Stimulated activated CD8-positive, alpha-beta memory T cell treated with anti-CD3 and anti-CD28 coated beads, Interleukin-15, amount 100 ng/mL, for 4 hours (primary cell): ENCODE measurements at places on chromosomes 4 and X.

GRCh38 chr4:189162073-189162789 is 778.4 kb upstream of the FRG1 start:
- no peak for DNase-seq

GRCh38 chrX:49286581-49286980 is 16.9 kb upstream of the GAGE10 start:
- no peak for DNase-seq

GRCh38 chr4:165743422-165743821 is 129.6 kb upstream of the TLL1 start:
- DNase-seq, result no peak

- DNase-seq, result no peak
Measured at GRCh38 chr4:13349096-13349495, 135.0 kb downstream of the RAB28 start.

- no peak for DNase-seq
Measured at GRCh38 chr4:177902386-177902785, 460.1 kb upstream of the AGA start.

- DNase-seq, result no peak
Measured at GRCh38 chr4:112296949-112297880, at the start of gene ALPK1. Gene ALPK1, plus strand, starts transcription at chr4:112297369.

DNA sequence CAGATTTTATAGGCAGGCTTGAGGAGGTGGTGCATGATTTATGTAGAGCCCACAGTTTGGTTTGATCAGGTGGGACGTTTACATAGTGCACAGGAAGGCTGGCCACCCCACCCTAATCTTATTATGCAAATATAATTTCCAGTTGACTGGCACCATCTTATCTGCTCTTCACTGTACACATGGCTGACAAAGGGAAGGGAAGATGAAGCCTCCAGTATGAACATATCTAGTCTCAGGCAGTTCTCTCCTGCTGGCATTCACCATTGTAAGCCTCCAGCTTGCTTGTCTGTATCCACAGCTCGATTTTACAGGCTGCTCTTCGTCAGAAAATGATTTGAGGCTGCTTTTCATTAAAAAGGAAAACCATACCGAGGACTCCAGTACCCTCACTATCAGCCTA is 278.3 kb downstream of the TECRL start:
- DNase-seq, result no peak

DNA sequence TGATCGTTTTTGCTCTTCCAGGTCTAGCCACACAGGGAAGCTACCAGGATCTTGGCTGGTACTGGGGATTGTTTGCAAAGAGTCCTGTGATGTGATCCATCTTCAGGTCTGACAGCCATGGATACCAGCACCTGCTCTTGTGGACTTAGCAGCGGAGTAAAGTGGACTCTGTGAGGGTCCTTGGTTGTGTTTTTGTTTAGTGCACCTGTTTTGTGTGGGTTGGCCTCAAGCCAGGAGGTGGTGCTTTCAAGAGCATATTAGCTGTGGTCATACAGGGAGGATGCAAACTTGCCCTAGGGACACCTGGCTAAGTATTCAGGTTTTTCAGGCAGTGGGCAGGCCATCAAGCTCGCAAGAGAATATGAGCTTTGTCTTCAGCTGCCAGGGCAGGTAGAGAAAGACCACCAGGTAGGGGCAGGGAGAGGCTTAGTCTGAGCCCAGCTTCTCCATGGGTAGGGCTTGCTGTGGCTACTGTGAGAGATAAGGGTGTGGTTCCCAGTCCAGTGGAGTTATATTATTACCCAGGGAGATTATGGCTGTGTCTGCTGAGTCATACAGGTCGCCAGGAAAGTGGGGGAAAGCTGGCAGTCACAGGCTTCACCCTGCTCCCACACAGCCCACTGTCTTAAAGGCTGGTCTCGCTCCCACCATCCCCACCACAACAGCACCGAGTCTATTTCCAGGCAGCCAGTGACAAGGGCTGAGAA is 293.7 kb downstream of the PCDH18 start:
- DNase-seq, result no peak

DNA sequence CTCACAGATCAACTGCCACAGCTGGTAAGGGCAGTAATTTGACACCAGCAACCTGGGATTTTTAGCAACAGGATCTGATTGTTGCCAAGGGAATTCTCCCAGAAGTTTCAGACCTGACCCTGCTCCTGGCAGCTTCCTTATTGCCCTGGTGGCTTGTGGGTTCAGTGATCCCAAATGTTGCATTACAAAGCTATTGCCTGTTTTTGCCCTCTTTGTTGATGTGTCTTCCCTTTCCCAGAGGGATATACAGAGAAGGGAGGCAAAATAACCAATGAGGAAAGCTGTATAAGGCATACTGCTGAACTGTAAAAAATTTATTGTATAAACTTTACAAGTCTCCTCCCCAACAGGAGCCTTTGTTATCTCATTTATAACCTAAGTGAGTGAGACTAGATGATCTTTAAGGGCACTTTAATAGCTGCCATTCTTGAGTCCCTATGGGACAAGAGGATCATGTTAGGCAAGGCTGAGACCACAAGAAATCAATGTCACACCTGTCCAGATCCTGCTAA is 22.2 kb downstream of the VSIG4 start:
- no peak for DNase-seq

DNA sequence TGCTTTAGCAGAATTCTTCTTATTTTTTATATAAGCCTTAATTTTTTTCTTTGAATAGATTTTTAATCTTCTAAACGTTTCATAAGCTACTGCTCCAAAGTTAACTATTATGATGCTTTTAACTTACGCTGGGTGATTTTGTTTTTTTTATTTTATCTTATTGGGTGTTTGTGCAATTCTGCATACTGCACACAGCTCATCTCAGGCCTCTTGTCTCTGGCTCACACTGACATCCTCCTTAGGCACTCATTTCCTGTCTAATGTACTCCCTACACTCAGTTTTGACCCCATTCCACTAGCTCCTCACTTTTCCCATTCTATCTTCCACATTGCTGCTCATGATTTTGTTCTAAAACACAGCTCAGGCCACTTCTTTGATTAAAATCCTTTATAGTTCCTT is 111.9 kb upstream of the MAP9 start:
- DNase-seq, result no peak

DNA sequence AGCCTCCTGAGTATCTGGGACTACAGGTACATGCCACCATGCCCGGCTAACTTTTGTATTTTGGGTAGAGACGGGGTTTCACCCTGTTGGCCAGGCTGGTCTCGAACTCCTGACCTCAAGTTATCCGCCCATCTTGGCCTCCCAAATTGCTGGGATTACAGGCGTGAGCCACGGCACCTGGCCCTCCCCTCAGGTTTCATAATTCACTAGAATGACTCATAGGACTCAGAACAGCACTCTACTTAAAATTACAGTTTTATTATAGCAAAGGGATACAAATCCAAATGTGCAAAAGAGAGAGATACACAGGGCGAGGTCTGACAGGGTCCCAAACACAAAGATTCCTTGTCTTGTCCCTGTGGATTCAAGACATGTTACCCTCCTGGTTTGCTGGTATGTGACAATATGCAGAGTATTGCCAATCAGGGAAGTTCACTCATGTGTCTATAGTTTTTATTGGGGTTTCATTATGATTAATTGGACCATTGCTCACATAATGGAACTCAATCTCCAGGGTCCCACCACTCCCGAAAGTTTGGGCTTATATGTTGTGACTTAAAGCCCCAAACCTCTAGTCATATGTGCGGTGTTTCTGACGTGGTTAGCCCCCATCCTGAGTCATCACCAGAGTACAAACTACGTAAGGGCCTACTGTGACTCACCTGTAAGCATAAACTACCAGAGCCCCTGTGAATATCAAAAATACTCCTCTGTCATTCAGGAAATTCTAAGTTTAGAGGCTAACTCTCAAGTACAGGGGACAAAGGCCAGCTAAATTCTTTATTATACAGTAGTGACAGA is 5.2 kb downstream of the YIPF6 start:
- DNase-seq, result peak; percentile 21

DNA sequence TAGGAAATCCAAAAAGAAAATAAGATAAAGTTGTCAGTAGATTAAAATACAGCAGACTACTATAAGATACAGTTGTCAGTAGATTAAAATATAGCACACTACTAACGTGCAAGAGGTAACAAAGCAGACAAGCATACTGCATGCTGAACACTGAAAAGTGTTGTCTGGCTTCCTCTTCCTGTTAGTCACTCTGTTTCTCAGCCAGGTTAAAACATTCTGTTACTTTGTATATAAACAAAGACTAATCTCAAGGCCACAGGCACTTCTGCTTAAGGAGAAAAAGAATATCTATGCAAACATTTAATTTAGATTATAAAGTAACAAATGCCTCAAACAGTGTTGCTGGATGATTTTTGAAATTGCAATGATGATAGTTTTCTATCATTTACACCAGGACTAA is 41.0 kb upstream of the SCD5 start:
- DNase-seq, result no peak

- no peak for DNase-seq
Measured at GRCh38 chr4:43587758-43588157, 695.2 kb downstream of the GRXCR1 start.

- no peak for DNase-seq
Measured at GRCh38 chr4:139154952-139155557, 22.0 kb downstream of the ELF2 start.

DNA sequence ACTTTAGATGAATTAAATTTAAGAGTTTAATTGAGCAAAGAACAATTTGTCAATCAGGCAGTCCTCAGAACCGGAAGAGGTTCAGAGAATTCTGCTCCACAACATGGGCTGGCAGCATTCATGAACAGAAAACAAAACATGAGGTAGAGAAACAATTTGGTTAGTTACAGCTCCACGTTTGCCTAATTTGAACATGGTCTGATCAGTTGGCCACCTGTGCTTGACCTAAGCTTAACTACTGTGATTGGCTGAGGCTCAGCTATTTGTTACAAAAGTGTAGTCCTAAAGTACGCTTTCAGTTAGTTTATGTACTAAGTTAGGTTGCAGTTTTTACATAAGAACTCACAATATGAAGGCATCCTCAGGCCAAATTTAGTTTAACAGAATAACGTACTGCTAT is 258.6 kb downstream of the ADAM29 start:
- DNase-seq, result no peak

- DNase-seq, result no peak
Measured at GRCh38 chr4:147312376-147313046, 168.4 kb upstream of the EDNRA start.

DNA sequence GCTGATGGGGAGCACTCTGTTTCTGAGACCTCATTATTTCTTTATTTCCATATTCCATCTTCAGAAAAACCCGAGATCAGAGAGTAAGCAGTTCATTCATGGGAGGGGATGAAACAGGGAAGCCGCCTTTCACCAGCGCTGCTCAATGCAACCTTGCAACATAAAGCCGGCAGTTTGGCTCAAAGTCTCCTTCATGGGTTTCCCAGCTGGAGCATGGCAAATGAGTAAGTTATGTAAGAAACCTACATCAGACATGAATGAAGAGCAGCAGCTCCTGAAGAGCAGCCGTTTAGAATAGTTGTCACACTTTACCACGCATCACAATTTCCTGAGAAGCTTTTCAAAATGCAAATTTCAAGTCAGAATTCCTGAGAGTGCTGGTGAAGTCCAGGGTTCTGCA is 578.8 kb downstream of the FSTL5 start:
- DNase-seq, result no peak

DNA sequence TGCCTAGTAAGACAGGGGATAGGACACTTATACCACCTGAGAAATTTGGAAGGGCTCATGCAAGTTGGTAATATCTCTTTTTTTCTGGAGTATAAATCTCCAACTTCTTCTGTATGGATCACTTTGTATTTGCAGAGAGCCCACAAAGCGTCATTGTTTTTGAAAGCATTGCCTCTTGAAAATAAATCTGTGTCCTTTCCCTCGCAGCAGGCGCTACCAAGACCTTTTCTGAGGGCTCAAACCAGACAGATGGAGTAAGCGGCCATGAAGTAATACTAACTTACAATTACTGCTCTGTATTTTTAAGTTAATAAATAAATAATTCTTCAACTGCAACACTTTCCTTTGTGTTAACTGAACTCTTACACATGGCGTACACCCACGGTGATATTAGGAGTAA is 56.0 kb upstream of the FBXW7 start:
- DNase-seq, result no peak

DNA sequence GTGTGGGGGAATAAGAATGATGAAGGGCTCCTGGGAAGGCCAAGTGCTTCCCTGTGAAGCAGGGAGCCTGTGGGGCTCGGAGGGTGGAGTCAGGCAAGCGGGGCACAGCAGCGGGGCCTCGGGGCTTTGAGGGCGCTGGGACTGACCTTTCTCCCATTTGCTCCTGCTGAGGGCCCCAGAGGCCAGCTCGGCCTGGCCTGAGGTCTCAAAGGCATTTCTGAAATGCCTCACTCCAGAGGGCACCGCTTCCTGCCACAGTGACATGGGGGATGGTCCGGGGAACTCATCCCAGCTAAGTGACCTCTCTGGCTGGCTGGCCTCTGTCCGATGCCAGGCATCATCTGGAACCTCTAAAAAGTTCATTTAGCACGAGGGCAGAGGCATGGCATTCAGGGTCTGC is 98.8 kb upstream of the STX18 start:
- no peak for DNase-seq

- no peak for DNase-seq
Measured at GRCh38 chr4:8709729-8710360, 117.3 kb downstream of the CPZ start.

DNA sequence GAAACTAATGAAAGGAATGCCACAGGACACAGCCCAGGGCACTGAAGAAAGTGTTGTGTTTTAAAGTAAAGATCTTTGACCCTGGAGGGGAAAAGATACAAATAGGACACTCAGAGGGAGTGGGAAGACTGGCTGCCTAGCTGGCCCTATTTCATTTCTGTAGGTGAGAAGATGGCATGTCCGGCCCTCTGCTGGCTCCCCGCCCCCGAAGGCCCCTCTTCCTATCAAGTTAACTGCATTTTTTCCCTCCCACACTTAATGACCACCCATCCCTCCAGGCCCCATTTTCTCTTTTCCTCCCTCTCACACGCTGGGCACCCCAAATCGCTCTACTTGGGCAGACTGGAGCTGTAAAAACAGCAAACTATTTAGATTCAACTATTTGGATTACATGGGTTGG is 5.5 kb upstream of the TRIM75 start:
- no peak for DNase-seq

DNA sequence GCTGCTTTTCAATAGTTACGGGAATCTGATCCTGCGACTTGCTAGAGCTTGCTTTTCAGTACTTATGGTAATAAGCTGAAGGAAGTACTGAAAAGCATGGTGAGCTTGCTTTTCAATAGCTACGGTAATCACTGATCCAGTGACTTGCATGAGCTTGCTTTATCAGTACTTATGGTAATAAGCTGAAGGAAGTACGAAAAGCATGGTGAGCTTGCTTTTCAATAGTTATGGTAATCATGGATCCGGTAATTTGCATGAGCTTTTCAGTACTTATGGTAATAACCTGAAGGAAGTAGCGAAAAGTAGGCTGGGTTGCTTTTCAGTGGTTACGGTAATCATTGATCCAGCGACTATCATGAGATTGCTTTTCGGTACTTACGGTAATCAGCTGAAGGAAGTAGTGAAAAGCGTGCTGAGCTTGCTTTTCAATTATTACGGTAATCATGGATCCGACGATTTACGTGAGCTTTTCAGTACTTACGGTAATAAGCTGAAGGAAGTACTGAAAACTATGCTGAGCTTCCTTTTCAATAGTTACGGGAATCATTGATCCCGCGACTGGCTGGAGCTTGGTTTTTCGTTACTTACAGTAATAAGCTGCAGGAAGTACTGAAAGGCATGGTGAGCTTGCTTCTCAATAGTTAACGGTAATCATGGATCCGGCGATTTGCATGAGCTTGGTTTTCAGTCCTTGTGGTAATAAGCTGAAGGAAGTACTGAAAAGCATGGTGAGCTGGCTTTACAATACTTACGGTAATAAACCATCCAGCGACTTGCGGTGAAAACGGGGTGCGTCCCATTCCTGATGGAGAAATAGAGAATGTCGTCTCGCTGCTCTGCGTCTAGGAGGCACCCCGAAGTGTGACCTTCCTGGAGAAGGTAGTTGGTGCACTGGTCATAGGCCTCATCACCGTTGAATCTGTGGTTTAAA is 6.5 kb downstream of the CRLF2 start:
- DNase-seq, result no peak
